Cardiac fibroblast (primary cell): ENCODE measurements at places on chromosomes 16 and 17.
A peak's percentile ranks its signal among the peaks of the same experiment; 100 is the strongest.

DNA sequence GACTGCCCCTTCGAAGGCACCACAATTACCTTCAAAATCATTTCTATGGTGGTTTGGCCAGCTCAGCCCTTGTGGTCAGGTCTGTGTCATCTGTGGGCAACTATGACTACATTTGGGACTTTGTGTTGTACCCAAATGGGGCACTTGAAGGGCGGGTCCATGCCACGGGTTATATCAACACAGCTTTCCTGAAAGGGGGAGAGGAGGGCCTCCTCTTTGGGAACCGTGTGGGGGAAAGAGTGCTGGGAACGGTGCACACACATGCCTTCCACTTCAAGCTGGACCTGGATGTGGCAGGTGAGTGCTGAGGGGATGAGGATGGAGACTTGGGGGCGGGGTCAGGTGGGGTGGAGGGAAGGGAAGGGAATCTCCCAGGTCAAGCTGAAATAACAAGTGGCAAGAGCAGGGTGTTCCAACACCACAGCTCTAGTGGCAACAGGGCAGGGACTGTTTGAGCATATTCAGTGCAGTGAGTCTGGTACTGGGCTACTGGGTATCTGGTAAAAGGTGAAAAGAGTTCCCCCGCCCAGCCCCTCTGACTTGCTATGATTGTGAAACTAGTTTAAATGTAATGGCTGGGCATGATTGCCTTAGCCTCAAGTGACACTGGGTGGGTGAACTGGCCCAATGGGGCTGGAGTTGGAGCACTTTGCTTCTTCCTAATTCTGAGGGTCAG is 1.7 kb downstream of the AOC2 start:
- DNase-seq: no peak

DNA sequence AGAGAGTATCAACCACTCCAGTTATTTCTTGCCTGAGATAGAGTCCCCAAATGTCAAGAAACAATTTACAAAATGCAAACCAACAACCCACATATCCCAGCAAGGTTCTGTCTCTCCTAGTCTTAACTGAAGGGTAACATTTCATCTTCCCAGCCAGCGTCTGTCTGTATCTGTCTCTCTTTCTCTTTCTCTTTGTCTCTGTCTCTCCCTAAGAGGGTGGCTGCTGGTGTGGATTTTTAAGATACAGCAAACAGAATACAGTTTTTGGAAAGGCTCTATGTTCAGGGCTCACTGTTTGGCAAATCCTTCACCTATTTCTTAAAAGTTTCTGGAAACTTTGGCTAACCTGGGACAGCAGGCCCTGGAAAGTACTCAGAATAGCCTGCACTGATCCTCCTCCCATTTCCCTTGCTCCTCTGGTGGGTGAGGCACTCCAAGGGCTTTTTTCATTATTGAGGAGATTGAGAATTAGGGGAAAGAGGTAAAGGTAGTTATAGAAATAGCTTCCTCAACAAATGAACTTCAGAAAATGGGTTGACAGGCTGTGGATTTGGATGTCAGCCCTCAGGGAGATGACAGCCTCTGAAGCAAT is 6.2 kb downstream of the HOXB4 start:
- no peak for DNase-seq

GRCh38 chr16:88430185-88430523 is 22.9 kb upstream of the ZFPM1 start:
- DNase-seq: no peak

- DNase-seq: no peak
Observed at GRCh38 chr17:47717979-47718621, 14.9 kb upstream of the TBX21 start.

DNA sequence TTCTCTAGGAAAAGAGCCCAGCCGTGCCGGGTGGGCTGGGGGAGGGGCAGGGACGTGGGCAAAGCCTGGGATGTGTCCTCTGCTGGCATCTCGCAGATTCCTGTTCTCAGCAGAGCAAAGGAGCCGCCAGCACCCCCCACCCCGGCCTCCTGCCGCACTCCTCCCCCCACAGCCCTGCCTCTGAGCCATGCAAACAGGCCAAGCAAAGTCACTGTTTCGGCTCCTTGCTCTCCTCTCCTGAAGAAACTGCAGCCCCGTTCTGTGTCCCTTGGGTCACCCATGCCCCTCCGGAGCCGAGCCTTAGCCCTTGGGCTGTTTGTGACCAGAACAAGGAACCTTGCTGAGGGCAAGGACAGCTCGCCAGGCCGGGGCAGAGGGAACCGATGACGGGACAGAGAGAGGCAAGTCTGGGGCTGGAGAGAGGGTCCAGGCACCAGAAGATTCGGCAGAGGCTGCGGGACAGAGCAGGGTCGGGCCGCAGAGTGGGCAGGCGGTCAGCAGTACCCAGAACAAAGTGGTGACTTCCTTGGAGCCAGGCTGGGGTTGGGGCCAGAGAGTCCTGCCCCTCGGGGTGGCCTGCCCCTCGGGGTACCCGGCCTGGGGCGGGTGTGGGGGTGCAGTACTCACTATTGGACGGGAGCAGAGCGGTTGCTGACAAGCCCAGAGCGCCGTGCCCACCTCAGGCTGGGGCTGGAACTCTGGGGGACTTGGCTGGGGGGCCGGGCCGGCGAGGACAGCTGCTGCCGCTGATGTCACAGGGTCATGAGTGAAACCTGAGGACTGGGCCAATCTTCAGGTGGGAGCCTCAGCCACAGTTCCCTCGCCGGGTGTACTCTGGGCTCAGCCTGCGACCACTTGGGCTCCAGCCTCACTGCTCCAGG is 9.2 kb upstream of the PRR29 start:
- DNase-seq: peak; percentile 44

DNA sequence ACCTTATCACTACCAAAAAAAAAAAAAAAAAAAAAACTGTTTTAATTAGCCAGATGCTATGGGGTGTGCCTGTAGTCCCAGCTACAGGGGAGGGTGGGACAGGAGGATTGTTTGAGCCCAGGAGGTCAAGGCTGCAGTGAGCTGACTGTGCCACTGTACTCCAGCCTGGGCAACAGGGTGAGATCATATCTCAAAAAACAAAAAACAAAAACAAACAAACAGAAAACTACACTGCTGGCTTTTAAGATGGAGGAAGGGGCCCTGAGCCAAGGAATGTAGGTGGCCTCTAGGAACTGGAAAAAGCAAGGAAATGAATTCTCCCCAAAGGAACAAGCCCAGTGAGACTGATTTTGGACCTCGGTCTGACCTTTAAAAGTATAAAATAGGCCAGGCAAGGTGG is 61.4 kb downstream of the BEAN1 start:
- no peak for DNase-seq

DNA sequence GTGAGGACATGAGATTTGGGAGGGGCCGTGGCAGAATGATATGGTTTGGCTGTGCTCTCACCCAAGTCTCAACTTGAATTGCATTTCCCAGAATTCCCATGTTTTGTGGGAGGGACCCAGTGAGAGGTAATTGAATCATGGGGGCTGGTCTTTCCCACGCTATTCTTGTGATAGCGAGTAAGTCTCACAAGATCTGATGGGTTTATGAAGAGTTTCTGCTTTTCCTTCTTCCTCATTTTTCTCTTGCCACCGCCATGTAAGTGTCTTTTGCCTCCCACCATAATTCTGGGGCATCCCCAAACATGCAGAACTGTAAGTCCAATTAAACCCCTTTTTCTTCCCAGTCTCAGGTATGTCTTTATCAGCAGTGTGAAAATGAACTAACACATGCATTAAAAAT is 40.6 kb downstream of the CCT6B start:
- DNase-seq: no peak

DNA sequence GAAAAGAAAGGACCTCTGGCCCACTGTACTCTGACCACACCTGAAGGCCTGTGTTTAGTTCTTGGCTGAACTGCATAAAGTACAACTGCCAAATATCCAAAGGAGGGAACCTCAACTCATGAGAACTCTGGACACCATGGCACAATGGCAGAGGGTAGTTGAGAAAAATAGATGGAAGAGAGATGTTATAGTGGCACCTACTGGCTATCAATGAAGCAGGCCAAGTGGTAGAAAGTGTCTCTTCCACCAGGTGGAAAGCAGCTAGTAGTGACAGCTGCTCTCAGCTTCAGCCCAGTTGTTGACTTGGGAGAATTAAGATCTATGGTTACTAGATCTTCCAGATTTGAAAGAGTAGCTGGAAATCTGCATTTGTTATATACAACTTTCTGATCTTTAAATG is 3.2 kb downstream of the MED31 start:
- DNase-seq: peak; percentile 11

GRCh38 chr17:74962622-74963394 is 9.8 kb downstream of the HID1 start:
- DNase-seq: no peak

DNA sequence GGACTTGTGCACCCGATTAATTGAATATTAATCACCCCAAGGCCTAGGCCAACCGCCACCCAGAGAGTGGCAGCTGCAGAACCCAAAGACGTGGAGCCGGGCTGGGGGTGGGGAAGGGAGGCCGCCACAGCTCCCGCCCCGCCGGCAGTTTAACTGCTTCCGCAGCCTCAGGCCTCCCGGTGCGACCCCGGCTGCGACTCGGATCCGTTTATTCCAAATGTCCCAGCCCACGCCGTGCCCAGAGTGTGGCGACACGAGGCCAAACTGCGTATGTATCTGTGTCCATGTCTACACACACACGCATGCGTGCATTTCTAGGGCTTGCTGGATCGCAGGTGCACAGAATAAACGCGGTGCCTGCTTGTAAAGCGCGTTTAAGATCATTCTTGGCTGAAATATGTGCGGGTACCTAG is 802 bp upstream of the TOB1 start:
- DNase-seq: no peak

GRCh38 chr16:26316683-26317464 is 625.1 kb downstream of the HS3ST4 start:
- no peak for DNase-seq

- DNase-seq: no peak
Observed at GRCh38 chr17:82910041-82910481, 70.2 kb upstream of the ZNF750 start.

DNA sequence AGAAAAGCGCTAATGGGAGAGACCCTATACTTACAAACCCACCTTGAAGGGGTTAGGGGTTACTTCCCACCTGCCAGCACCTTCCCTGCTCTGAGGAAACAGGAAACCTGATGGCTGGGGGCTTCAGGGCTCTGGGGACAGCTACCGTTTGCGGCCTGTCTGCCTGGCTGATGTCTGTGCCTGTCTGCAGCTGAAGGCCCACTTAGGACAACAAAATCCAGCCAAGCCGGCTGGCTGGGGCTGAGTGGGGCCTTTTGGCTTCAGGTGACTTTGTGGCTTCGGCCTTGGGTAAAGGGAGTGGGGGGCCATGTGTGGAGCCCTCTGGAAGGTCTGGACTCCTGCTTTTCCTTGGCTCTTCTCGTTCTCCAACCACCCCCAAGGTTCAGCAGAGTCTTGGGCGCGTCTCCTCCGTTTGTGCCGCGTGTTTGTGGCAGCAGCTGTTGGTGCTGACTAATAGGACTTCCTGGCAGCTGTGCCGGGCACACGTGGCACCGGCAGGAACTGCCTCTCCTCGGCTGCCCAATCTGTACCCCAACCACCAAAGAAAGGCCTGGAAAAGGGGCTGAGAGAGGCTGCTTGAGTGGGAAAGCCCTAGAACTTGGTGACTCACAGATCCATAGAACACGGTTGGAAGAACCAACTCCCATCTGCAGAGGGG is 186.7 kb downstream of the MSI2 start:
- DNase-seq: peak; percentile 39

DNA sequence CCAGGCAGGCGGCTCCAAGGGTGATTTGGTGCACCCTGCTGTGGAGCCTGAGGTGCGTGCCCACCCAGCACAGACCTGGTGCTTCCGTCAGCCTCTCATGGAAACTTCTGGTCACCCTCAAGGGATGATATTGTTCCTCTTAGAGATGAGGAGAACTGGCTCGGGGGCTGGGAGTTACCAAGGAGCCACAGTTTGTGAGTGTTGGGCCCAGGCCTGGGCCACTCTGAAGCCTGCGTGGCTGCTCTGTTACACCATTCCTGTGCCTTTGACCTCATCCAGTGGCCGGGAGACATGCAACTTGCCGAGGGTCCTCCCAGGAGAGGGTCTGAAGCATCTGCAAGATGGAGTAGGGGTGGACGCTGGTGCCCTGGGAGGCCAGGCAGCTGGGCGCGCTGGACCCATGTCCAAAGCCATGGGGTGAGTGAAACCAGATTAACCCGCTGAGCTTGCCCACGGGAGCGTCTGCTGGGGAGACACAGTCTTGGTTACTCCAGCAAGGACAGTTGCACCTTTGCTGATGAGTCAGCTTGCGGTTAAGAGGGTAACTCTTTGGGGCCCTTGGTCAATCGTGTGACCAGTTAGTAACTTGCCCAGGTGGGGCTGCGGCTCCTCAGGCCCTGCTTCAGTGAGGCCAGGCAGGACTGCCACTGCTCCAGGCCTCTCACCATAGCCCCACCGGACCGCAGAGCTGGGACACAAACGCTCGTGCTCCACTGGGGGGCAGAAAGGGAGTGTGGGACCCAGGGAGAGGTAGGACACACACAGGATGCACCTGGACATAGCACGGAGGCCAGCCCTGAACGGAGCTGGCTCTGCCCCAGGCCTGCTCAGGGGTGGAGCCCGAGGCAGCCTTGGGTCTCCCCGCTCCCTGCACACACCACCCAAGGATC is 7.5 kb downstream of the C16orf90 start:
- no peak for DNase-seq

DNA sequence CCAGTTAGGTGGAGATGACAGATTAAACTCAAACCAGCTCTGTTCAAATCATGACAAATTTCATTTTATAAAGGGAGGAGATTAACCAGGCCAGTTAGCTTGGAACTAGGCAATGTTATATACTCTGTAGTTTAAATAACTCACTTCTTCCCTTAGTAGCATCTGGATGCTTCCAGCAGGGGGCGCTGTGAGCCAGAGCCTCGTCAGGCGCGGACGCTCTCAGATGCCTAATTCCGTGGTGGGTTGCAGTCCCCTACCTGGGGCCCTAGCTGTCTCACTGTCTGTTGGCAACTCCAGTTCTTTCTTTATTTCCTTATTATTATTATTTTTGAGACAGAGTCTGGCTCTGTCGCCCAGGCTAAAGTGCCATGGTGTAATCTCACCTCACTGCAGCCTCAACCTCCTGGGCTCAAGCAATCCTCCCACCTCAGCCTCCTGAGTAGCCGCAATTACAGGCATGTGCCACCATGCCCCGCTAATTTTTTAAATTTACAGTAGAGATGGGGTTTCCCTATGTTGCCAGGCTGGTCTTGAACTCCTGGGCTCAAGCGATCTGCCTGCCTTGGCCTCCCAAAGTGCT is 17.3 kb upstream of the WFDC1 start:
- DNase-seq: peak; percentile 67

GRCh38 chr16:25034911-25035310 is 19.7 kb upstream of the ARHGAP17 start:
- DNase-seq: no peak

GRCh38 chr16:1331712-1332617 is 1.5 kb upstream of the BAIAP3 start:
- peak; percentile 83 for DNase-seq

GRCh38 chr16:75097941-75098901 is 18.4 kb downstream of the LDHD start:
- DNase-seq: no peak
